Tibial nerve (tissue), 4 donors: ENCODE measurements at places on chromosomes 6 and 20.

- no peak overlapping the region for H3K27ac ChIP-seq
- no peak overlapping the region for H3K4me3 ChIP-seq
- no peaks in the 10 kb centered on the region for H3K27me3 ChIP-seq
- no peaks in the 10 kb centered on the region for H3K4me1 ChIP-seq
- no peak for DNase-seq
- no peaks in the 10 kb centered on the region for H3K36me3 ChIP-seq
Observed at GRCh38 chr20:13105864-13106457, 97.2 kb downstream of the SPTLC3 start.

DNA sequence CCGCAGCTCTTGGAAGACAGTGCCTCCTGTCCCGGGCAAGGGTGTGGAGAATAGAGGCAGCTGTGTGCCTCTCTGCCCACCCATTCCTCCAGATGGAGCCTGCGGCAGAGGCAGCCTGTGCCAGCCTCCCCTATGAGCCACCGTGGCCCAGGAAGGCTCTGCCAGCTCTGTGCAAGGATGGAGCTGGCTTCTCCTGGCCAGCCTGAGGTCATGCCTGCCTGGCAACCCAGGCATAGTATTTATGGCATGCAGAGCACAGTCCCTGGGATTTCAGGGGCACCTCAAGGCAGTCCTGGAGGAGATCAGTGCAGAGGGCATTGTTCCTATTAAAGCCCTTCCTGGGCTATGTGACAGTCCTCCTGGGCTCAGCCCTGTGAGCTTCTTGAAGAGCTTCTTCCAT is 1.5 kb downstream of the EPB41L1 start:
- no peak for DNase-seq
- no peaks in the 10 kb centered on the region for H3K36me3 ChIP-seq
- H3K27me3 ChIP-seq, result no peaks in the 10 kb centered on the region
- no peaks in the 10 kb centered on the region for H3K4me1 ChIP-seq
- peak overlapping the region; percentile 64 for H3K27ac ChIP-seq
- H3K4me3 ChIP-seq, result no peak overlapping the region

GRCh38 chr6:29743568-29743967 is 20.3 kb downstream of the HLA-F start:
- H3K36me3 ChIP-seq, result no peaks in the 10 kb centered on the region
- peaks cover 5% of the 10 kb centered on the region for H3K4me1 ChIP-seq
- DNase-seq, result no peak
- H3K4me3 ChIP-seq, result no peak overlapping the region

- no peaks in the 10 kb centered on the region for H3K27me3 ChIP-seq
- DNase-seq, result no peak
- no peaks in the 10 kb centered on the region for H3K4me1 ChIP-seq
- no peak overlapping the region for H3K27ac ChIP-seq
Observed at GRCh38 chr20:38007526-38007925, 25.7 kb downstream of the TTI1 start.

GRCh38 chr20:14667226-14667625 is 329.8 kb upstream of the FLRT3 start:
- H3K27ac ChIP-seq, result no peak overlapping the region
- H3K36me3 ChIP-seq, result no peaks in the 10 kb centered on the region
- no peak overlapping the region for H3K4me3 ChIP-seq
- no peak for DNase-seq
- no peaks in the 10 kb centered on the region for H3K27me3 ChIP-seq
- H3K4me1 ChIP-seq, result peaks cover 3% of the 10 kb centered on the region
